ENCODE measurements at places on chromosomes 1 and 21.

DNA sequence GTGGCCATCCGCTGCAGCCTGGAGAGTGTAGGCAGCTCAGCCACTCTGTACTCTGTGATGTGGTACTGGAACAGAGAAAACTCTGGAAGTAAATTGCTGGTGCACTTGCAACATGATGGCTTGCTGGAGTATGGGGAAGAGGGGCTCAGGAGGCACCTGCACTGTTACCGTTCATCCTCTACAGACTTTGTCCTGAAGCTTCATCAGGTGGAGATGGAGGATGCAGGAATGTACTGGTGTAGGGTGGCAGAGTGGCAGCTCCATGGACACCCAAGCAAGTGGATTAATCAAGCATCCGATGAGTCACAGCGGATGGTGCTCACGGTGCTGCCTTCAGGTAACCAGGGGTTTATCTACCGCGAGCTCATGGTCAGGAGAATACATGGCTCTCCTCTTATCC lies 24.0 kb downstream of the CD101 start:
- no peak for DNase-seq

GRCh38 chr1:47241114-47242113 lies 9.4 kb upstream of the TAL1 start:
- DNase-seq = no peak

- DNase-seq = no peak
Observed at GRCh38 chr1:88399690-88400089, 284.4 kb upstream of the PKN2 start.

DNA sequence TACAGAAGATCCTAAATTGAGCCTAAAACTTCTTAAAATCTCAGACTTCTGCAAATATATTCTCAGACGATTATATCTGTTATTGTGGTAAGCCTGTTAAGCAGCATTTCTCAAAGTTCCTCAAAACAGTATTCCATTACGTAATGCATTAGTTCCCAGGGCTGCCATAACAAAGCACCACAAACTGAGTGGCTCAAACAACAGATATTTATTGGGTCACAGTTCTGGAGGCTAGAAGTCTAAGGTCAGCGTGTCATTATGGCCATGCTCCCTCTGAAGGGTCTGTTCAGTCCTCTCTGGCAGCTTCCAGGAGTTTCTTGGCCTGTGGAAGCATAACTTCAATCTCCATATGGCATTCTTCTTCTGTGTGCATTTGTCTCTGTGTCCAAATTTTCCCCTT lies 103.5 kb upstream of the ST6GALNAC5 start:
- no peak for DNase-seq

- no peak for DNase-seq
Observed at GRCh38 chr1:69739251-69739605, 171.5 kb downstream of the LRRC7 start.

GRCh38 chr1:3543076-3544039 lies 68.0 kb downstream of the MEGF6 start:
- DNase-seq = peak; percentile 81

GRCh38 chr1:110673197-110673701 lies 1.5 kb downstream of the KCNA3 start:
- DNase-seq = no peak

- DNase-seq = no peak
Observed at GRCh38 chr1:36919491-36920145, 114.7 kb downstream of the GRIK3 start.

- DNase-seq = no peak
Observed at GRCh38 chr1:16451841-16452528, 11.5 kb downstream of the NECAP2 start.

GRCh38 chr21:14589855-14590563 lies 43.9 kb upstream of the SAMSN1 start:
- DNase-seq = no peak

DNA sequence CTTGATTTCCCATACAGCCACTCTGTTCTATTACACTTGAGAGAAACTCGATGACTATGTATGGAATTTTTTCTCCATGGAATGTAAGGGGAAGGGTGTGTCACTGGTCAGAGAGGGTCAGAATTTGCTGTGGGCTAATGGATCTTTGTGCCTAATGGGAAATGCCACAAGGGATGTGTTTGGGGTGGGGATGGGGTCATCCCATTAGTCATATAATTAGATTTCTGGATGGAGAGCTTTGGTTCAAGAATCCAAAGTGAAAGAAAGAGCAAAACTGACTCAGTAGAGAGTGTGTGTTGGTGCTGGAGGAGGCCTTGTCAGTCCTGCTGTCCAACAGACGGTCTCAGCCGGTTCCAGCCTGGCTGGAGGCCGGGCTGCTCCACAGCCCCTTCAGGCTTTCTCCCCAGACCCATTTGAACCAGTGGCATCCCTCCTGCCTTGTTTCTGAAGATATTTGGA lies 86.4 kb downstream of the LAMC2 start:
- DNase-seq = peak; percentile 97

- no peak for DNase-seq
Observed at GRCh38 chr1:34380526-34381124, 203.9 kb downstream of the C1orf94 start.

DNA sequence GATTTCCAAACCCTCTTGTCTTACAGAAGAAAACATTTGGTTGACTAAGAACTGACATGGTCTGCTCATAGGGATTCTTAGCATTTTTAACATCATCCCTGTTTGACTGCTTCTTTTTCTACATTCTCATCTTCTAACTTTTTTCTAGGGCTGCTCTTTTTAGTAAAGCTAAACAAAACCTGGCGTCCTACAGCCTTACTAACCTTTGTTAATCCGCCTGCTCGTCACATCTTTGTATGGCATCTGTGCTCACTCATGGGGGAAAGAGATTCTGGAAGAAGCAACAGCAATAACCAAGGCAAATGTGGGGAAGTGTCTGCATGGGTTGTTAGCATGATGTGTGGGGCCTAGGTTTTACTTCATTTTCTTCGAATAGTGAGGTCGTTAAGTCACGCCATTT lies 92.0 kb downstream of the KIF1B start:
- DNase-seq = no peak

DNA sequence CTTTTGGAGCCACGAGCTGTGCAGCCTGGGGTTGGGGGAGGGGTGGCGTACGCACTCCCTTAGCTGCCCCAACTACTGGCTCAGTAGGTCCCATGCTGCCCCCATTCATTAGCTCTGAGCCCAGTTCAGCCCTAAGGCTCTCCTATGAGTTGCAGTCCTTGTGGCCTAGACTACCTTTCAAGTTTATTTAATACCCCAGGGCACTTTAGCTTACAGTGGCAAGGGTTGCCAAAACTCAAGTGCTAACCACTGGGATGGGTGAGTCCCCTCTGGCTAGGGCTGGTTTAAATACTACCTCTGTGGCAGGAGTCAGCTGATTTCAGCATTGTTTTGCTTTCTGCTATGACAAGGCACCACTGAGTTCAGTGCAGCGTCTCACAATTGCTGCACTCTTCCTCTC lies 118.2 kb downstream of the ODF2L start:
- no peak for DNase-seq

DNA sequence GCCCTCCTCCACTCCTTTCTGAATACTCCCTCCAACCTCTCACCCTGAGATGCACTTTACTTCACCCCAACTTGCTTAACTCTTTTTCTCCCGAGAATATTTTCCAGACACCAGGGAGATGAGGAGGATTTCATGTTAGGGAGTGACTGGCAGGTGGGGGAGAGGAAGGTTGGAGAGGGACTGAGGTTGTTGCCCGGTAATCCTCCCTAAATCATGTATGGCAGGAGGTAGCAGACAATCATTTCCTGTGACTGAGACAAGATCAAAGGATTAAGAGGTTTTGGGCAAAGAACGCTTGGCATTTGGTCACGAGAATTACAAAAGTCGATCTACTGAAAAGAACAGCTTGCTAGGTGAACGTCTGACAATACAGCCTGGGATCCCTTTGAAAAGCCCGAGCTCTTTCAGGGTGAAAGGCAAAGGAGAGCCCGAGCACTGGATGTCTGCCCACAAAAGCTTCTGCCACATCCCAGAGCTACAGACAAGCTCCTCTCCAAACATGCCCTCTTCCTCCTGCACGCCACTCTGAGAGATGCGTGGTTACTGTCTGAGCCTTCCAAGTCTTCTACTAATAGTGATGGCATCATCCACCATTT lies 154.1 kb downstream of the DAB1 start:
- no peak for DNase-seq

- peak; percentile 66 for DNase-seq
Observed at GRCh38 chr1:113429461-113430153, 39.3 kb downstream of the MAGI3 start.

- no peak for DNase-seq
Observed at GRCh38 chr1:36165145-36165544, 9.2 kb downstream of the MAP7D1 start.

- DNase-seq = no peak
Observed at GRCh38 chr21:26412885-26413284, 160.2 kb downstream of the CYYR1 start.

- DNase-seq = no peak
Observed at GRCh38 chr21:19541602-19542001, 1138.0 kb upstream of the TMPRSS15 start.
